ENCODE measurements at places on chromosomes 7 and 10. TPM values are rescaled to one million over a fixed set of nuclear protein-coding genes. Genes with fewer than 3 reads are reported as not detected.

GRCh38 chr7:130379921-130380860, at the start of gene CPA1:
Gene CPA1, plus strand, starts transcription at chr7:130380494. Its CDS starts 27 bp downstream, at chr7:130380521.
- DNase-seq: no peak

GRCh38 chr7:117480978-117481377, 1.2 kb downstream of the CFTR start:
- DNase-seq: no peak

DNA sequence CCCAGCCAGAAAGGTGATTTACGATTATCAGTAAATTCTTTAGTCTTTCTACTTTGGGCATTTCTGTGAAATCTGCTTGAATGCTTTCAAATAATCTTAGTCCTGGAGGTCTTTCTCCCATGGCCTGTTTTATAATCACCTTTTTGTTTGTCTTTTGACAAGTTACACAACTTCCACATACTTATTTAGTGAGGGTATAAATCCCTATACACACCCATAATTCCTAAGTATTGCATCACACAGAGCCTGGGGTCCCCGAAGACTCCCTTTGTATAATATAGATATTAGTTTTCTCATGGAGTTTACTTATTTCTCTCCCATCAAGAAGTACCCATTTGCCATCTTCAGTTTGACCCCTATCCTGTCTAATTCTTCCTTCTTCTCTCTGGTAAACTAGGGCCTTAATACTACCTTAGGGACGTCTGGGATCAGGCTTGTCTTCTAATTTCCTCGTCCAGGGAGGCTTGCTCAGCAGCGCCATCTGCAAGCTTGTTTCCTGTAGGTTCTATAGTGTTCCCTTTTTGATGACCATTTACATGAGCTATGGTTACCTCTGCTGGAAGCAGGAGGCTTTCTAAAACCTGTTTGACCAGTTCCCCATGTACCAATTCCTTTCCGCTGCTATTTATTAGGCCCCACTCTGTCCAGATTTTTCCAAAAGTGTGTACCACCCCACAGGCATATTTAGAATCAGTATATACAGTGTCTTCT, 8.1 kb downstream of the DNAH11 start:
- no peak for DNase-seq

SYT15B gene
- 2.7 TPM for total RNA-seq

- DNase-seq: no peak
These were observed 224.3 kb downstream of the SFMBT2 start for GRCh38 chr10:7186387-7187018.

- DNase-seq: peak; percentile 80
These were observed 1.2 kb downstream of the GET4 start for GRCh38 chr7:877312-878232.

GRCh38 chr10:34427911-34428216, 387.2 kb downstream of the PARD3 start:
- DNase-seq: no peak

DYDC2 gene
- not detected for total RNA-seq

DNA sequence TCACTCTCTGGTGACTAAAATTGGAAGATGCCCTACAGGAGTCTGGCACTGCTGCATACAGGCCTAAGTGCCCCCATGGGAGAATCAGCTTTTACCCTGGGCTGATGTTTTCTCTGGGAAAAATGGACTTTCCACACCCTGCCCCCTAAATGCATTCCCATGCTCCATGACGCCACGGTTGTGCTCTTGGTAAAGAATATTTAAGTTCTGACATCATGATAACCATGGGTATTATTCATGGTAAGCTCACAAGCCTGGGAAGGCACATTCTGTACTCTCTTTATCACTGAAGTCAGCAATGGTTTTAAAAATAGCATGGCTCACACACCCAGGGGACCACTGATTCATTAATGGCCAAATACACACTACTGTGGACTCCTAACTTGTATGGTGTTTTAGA, 43.4 kb downstream of the HIPK2 start:
- DNase-seq: peak; percentile 88

DNA sequence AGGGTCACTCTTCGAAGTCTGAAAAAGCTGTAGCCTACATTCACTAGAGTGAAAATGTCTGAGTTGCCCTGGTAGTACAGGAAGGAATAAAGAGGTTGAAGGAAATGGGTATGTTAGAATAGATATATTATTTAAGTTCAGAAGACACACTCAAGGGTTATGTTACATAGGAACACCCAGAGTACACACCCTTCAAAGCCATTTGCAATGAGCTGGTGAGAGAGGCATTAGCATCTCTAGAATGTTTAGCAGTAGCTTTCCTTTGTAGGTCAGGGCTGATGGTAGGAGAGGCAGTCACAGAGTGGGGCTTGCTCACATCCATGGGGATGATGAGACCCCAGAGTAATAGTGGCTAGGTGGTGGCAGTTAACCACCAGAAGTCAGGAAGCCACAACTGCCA, 221.2 kb downstream of the SLC25A13 start:
- DNase-seq: no peak

TMEM184A gene
- total RNA-seq: 0.06 TPM

OR6B1 gene
- total RNA-seq: not detected

- no peak for DNase-seq
These were observed 3.4 kb upstream of the HYCC1 start for GRCh38 chr7:23017309-23017708.

- no peak for DNase-seq
These were observed 224.8 kb downstream of the ZNF248 start for GRCh38 chr10:37632641-37633040.

- DNase-seq: no peak
These were observed 844 bp downstream of the GRM3 start for GRCh38 chr7:86644282-86645224.

GRCh38 chr7:98187138-98187502, 24.1 kb upstream of the BHLHA15 start:
- no peak for DNase-seq

NUTM2A gene
- total RNA-seq: 1.0 TPM

DNA sequence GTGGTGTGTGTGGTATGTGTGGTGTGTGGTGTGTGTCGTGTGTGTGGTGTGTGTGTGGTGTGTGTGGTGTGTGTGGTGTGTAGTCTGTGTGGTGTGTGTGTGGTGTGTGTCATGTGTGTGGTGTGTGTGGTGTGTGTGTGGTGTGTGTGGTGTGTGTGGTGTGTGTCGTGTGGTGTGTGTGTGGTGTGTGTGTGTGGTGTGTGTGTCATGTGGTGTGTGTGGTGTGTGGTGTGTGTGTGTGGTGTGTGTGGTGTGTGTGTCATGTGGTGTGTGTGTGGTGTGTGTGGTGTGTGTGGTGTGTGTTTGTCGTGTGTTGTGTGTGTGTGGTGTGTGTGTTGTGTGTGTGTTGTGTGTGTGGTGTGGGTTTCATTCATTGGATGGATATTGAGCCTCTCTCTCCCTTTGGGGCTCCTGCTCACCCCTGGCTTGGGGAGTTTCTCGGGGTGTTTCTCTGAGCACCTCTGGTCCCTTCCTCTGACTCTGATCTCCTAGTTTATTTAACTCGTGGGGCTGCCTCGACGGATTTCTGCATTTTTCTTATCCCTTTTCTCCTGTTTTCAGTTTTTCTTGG, 145.8 kb downstream of the DNAJB6 start:
- DNase-seq: no peak

FGFBP3 gene
- total RNA-seq: 1.2 TPM

ACSL5 gene
- total RNA-seq: 18.4 TPM
